ENCODE measurements at places on chromosomes 2 and 18. TPM values are rescaled to one million over a fixed set of nuclear protein-coding genes. Genes with fewer than 3 reads are reported as not detected.

Gene ARMC9
- total RNA-seq: 11.0 TPM

Gene SERPINB12
- total RNA-seq: not detected

- no peak for DNase-seq
Observed at GRCh38 chr2:189267925-189268579, 88.5 kb upstream of the COL5A2 start.

Gene SP140
- 6.4 TPM for total RNA-seq

All from OCI-LY7 (cell line).